ENCODE measurements at places on chromosomes 12 and 14.

DNA sequence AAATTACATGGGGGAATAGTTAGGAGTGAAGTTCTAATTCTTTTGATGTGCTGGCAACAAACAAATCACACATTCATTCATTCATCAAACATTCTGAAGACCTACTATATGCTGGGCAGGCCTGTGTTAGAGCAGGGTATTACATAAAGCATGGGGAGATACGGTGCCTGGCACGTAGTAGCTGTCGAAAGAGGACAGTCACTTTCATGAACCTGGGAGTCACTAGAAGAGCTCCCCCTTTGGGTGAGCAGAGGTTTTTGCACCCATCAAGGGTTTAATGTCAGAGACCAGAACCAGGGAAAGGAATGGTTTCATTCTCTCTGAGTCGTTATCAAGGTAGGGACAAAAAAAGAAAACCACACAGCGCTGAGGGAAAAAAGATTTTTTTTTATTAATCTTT lies 10.0 kb downstream of the LHX5 start:
- no peak for DNase-seq

- DNase-seq, result no peak
Observed at GRCh38 chr12:62320054-62320453, 59.9 kb downstream of the USP15 start.

DNA sequence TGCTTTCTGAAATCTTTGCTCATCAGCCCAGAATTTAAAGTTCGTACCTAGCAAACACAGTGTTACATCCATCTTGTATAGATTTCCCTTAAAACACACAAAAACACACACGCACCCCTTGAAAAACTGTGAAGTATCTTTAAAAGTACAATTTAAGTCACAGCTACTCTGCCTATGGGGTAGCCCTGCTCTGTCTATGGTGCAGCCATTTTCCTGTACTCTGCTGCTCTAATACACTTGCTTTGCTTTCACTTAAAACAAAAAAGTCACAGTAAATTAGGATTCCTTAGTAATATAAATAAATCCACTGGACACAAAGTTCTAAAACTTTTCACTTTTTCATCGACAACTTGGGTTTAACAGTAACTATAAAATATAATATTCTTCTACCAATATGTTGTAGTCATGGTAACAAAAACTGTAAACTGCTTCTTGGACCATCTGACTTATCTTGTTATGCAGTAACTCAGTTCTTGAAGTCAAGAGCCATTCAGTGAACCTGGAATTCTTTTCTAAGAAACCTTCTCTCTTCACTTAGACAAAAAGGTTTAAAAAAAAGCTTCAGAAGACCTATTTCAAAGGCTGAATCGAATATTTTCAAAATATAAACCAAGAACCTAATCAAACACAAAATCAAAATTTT lies 63.5 kb downstream of the MED13L start:
- DNase-seq, result peak; percentile 40

- no peak for DNase-seq
Observed at GRCh38 chr12:20211981-20212421, 156.3 kb upstream of the PDE3A start.

DNA sequence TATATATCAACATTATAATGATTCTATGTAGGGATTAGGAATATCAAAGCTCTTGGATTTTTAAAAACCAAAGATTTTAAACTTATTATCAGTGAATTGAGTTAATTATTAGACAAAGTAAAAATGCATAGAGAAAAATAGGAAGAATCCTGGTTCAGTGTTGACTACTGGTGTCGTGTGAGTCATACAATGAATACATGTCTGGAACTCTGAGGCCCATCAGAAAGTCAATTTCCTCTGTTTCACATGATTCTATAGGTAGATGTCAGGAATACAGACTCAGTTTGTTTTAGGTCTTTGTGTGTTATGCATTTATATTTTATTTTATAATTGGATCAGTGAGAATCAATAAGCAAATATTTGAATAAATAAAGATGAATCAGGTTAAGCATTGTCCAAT lies 84.5 kb upstream of the RTL1 start:
- no peak for DNase-seq

DNA sequence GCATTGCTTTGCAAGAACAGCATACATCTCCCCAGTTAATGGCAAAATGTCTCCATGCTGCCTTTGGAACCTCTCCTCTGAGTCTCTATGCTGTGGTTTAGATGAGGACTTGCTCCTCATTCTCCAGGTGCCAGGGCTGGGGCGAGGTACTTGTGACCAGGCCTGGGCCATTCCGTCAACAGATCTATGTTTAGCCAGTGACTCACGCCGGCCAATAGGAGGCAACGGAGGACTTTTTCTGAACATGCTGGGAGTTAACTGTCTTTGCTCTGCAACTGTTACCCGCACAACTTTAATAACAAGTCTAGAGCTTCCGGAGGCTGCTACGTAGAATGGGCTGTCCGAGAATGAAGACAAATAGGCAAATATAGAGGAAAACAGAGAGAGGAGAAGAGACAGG lies 214.2 kb downstream of the GLT1D1 start:
- no peak for DNase-seq

DNA sequence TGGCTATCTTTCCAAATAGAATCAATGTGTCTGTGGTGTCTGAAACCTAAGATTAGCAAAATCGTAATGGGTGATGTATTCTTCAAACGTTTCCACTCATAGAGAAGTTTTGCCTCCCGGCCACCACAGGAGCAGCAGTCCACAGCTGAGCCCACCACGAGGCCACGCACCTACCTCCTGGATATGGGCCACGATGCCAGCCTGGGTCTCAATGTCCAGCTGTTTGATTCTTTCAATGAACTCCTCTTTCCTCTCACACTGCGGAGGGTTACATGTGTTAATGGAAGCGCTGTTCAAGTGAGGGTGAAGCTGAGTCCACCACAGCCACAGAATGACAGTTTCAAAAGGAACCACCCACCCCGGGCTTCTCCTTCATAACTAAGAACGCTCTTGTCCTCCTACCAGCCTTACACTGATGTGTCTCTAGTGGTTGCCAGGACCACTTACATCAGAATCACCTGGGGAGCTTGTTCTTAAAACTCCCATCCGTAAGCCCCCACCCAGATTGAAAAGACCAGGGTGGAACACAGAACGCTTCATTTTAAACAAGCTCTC lies 75.3 kb downstream of the CCDC88C start:
- DNase-seq, result no peak

- no peak for DNase-seq
Observed at GRCh38 chr12:60112763-60113162, 516.9 kb downstream of the SLC16A7 start.

GRCh38 chr12:19052689-19053088 lies 76.8 kb upstream of the PLEKHA5 start:
- no peak for DNase-seq

GRCh38 chr14:77311217-77311616 lies 9.5 kb downstream of the POMT2 start:
- DNase-seq, result no peak

DNA sequence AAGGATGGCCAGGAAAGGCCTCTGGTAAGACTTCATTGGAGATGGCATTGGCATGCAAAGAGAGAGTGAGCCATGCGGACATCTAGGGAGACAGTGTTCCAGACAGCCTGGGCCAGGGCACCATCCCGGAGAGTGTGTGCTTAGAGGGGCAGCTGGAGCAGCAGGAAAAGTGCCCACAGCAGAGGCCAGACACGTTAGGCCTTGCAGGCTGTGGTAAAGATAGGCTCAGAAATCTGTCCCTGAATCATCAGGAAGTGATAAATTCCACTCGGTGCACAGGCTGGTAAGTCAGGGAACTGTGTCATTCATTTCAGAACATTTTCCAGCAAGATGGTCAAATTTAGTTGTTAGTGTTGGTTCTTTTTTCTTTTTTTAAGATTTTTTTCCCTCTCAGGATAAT lies 8.8 kb downstream of the GALNT16 start:
- no peak for DNase-seq

DNA sequence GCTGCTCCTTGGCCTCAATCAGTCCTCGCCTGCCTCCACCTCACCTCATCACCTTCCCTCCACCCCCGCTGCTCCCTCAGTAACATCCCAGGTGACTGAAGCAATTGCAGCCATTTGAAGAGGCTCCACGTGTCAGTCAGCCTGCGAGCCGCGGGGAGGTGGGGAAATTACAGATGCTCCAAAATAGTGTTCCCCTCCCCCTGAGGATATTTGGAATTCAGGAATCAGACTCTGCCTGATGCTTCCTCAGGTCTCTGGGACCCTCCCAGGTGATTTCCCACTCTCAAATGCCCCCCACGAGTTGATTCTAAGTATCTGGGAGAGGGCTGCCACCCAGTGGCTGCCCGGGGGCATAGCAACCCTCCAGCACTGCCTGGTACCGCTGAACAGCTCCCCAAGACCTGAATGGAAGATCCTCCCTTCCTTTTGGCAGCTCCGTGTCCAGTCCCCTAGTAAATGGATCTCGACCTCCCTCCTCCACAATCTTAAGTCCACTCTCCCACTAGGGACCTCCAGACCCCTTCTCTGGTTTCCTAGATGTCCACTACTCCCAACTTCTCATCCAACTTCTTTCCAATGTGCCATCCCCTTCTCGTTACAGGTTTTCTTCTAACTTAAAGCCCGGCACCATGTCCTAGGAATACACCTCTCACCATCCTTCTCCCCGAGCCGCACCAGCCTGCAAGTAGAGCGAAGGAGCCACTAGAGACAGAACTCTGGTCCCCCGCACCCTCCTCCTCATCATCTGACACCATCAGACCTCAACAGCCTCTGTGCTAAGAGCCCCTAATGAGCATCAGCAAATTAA lies 1.4 kb upstream of the ASIC1 start:
- peak; percentile 51 for DNase-seq

DNA sequence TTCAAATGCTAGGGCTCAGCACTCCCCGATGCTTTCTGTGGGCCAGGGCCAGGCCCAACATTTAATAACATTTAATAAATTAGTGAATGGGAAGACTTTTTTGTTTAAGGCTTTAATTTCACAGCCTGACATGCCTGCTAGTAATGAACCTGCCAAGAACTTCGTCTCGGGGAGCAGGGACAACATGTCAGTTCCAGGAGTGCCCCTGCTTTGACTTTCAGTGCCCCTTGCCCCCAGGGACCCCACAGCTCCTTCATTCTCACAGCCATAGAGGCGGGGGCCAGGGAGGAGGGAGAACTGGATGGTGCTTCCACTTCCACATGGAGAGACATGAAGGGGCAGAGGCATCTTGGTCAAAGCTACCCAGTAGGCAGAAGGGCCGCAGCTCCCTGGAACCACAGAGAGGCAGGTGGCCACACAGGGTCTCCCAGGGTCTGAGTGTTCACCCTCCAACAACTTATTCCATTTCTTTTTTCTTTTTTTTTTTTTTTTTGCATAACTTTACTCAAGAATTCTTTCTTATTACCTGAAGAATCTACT lies 66.0 kb upstream of the DDX11 start:
- no peak for DNase-seq

GRCh38 chr12:71312768-71313403 lies 126.7 kb upstream of the LGR5 start:
- no peak for DNase-seq

GRCh38 chr14:90663140-90663539 lies 153.1 kb downstream of the TTC7B start:
- DNase-seq, result no peak

DNA sequence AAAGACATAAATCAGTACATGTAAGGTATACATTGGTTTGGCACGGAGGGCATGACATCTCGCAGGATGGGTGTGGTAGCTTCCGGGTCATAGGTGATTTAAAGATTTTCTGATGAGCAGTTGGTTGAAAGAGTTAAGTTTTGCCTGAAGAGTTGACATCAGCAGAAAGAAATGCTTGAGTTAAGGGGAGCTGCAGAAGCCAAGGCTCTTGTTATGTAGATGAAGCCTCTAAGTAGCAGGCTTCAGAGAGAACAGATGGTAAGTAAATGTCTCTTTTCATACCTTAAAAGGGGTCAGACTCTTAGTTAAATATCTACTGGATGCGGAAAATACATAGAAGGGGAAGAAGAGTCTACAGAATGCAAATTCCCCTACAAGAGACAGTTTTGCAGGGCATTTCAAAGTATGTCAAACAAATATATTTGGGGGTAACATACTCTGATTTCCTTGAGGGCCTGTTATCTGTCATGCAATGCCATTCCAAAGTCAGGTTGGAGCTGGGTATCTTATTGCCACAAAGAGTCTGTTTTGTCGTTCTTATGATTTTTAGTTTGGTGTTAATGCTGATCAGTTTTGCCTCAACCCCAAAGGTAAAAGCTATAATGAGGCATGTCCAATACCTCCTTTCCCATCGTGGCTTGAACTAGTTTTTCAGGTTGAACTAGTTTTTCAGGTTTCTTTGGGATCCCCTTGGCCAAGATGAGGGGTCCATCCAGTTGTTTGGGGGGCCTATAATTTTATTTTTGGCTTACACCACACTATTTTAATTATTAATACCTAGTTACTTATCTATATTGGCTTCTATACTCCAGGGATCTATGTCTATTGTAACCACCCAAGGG lies 67.0 kb downstream of the PTHLH start:
- no peak for DNase-seq

- no peak for DNase-seq
Observed at GRCh38 chr12:61654698-61655097, 605.5 kb upstream of the USP15 start.

Data from CD4-positive, alpha-beta T cell treated with Interleukin-2 at 100 ng/mL for 4 hours (primary cell).